Fibroblast of upper back skin (primary cell): ENCODE measurements at places on chromosomes 12 and 14.

DNA sequence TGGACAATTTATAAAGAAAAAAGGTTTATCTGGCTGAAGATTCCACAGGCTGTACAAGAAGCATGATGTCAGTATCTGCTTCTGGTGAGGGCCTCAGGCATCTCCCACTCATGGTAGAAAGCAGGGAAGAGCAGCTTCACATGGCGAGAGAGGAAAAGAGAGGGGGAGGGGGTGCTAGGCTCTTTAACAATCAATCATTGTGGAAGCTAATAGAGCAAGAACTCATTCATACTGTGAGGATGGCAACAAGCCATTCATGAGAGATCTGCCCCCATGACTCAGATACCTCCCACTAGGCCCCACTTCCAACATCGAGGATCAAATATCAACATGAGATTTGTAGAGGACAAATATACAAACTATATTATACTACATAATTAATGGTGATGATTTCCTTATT lies 361.9 kb upstream of the FAR2 start:
- DNase-seq = peak; percentile 59

DNA sequence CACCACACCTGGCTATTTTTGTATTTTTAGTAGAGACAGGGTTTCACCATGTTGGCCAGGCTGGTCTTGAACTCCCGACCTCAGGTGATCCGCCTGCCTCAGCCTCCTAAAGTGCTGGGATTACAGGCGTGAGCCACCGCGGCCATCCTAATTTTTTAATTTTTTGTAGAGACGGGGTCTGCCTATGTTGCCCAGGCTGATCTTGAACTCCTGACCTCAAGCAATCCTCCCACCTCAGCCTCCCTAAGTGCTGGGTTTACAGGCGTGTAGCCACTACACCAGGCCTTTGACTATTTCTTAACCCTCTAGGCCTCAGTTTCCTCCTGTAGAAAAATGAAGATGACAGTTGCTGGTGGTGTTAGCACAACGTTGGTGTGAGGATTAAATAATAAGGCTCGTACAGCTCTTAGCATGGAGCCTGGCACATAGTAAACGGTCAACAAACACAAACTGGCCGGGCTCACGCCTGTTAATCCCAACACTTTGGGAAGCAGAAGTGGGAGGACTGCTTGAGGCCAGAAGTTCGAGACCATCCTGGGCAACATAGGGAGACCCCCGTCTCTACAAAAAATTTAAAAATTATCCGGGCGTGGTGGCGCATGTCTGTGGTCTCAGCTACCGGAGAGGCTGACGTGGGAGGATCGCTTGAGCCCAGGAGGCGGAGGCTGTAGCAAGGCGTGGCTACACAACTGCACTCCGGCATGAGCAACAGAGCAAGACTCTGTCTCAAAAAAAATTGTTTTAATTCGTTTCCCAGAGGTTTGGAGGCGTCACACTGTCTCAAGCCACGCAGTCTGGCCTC lies 979 bp downstream of the DDX54 start:
- no peak for DNase-seq

DNA sequence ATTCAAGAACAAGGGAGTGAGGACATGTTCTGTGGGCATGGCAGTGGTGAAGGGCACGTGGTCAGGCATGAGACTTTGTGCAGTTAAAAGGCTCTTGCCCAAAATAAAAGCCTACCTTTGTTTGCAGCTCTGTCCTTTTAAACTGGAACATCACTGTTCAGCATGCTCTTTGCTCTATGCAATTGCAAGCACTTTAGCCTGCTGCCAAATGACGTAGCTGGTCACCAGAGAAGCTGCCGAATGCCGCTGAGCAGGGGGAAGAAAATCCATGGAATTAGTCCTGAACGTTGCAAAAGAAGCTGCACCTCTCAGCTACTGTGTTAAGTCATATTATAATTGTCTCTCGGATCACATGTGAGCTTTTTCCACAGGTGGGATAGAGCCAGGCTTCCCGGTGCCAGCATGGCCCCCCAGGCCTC lies 176.3 kb upstream of the DIO2 start:
- peak; percentile 21 for DNase-seq

DNA sequence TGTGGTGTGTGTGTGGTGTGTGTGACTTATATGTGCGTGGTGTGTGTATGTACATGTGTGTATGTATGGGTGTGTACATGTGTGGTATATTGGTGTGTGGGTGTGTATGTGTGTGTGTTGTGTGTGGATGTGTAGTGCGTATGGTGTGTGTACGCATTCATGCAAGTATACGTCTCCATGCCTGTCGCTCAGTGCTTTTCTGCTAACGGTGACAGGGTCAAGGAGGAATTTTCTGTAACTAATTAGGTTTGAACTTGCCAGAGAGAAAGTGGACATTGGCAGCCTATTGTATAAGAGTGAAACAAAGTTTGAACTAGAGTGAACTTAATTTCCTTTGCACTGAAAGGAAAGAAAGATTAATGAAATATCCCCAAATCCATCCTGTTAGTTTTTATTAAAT lies 120.9 kb upstream of the GSC start:
- DNase-seq = no peak

GRCh38 chr12:68639396-68639767 lies 28.7 kb downstream of the RAP1B start:
- no peak for DNase-seq

- DNase-seq = peak; percentile 86
Observed at GRCh38 chr12:80857311-80857710, 80.4 kb downstream of the LIN7A start.

GRCh38 chr14:68512088-68512487 lies 280.8 kb downstream of the ZFP36L1 start:
- peak; percentile 84 for DNase-seq

GRCh38 chr12:132391326-132392041 lies 62.1 kb upstream of the GALNT9 start:
- no peak for DNase-seq

DNA sequence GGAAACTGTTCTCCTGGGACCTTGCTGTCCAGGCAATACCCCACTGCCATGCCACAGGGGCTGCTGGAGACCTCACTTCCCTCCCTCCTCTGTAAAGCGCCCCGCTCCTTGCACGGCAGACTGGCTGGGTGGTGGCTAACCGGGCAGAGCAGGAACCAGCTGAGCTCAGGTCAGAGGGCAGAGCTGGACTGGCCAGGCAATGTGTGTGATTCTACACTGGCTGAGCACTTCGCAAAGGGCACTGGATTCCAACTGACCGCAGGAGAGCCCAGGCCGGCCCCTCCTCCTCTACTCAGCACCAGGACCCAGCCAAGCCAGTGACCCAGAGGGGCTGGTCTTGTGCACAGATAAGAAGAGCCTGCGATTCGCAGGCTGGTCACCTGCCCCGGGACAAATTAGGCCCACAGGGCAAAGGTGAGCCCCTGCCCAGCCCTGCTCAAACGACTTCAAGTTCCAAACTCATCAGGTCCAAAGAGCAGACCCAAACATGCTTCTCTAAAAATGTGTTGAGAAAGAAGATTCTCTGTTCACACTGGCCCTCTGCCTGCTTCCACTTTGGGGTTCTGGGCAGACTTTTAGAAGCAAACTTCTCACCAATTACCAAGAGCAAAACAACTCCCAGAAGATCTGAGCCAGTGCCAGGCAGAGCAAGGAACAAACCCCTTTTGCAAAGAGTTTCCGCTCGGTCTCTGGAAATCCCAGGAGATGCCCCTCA lies 54.9 kb upstream of the DIO3 start:
- no peak for DNase-seq

- DNase-seq = no peak
Observed at GRCh38 chr12:24228371-24228770, 278.9 kb upstream of the SOX5 start.

DNA sequence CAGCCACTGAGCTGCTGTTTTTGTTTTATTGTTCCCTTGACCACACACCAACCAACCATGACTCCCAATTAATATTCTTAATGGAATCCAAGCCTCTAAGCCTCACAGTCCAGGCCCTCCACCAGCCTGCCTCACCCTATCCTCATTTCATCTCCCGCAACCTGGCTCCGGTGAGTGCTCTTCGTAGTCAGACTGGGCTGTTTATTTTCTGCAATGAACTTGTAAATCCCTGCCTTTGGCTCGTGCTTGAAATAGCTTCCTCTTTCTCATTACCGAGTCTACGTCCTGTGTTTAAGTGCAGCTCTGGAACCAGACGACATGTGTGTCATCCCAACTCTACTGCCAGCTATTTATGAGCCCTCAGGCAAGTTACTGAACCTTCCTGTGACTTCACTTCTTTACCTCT lies 12.4 kb upstream of the ETFBKMT start:
- DNase-seq = no peak
